Erythroblast (primary cell): ENCODE measurements at places on chromosomes 13 and 19.
A peak's percentile ranks its signal among the peaks of the same experiment; 100 is the strongest.

- no peak for DNase-seq
Observed at GRCh38 chr19:32200312-32201038, 144.9 kb upstream of the ZNF507 start.

DNA sequence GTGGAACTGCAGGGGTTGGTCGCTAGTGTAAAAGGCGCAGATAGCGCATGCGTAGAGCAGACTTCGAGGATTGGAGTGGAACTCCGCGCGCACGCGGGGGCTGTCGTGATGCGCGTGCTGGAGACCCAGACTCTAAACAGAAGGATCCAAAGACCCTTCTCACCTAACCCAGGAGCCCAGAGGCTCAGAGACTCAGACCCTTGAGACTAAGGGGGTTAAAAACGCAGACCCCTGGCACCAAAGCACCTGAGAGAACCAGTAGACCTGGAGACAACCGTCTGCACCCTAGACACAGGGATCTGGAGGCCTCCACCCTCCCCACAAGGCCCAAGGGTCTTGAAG, 567 bp upstream of the CTU1 start:
- no peak for DNase-seq

GRCh38 chr19:16627928-16628182, 149 bp downstream of the MED26 start:
- peak; percentile 74 for DNase-seq

- peak; percentile 53 for DNase-seq
Observed at GRCh38 chr19:3046698-3047495, 15.4 kb downstream of the TLE5 start.

DNA sequence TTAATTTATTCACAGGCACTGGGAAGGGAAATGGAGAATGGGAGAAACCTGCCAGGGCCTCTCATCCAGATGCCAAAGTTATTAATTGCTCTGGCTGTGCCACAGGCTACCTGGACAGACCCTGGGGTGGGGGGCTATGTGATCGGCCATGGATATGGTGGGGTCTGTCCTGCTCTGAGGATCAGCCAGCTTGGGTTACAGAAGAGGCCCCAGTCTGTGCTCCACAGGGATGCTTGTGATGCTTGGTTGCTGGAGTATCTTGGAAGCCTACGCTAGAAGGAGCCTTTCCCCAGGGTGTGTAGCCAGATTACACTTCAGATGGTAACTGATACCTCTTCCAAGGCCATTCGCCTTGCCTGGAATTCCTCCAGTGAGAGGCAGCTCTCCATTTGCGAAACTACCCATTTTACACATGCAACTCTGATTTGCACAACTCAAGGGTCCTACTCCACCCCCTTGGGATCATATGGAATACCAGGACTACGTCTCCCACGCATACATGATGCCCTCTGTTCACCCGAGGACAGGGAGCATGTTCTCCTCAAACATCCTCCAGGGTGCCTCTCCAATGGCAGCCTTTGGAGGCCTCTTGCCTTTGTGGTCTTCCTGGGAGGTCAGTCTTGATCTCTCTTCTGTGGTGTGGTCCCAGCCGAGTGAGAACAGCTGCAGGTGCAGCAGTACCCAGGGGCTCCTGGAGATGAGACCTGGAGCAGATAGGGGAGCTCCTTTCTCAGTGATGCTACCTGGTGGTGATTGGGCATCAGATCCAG, 186.6 kb upstream of the TSHZ3 start:
- DNase-seq = no peak

GRCh38 chr13:75425216-75426009, 56.6 kb downstream of the TBC1D4 start:
- peak; percentile 61 for DNase-seq

DNA sequence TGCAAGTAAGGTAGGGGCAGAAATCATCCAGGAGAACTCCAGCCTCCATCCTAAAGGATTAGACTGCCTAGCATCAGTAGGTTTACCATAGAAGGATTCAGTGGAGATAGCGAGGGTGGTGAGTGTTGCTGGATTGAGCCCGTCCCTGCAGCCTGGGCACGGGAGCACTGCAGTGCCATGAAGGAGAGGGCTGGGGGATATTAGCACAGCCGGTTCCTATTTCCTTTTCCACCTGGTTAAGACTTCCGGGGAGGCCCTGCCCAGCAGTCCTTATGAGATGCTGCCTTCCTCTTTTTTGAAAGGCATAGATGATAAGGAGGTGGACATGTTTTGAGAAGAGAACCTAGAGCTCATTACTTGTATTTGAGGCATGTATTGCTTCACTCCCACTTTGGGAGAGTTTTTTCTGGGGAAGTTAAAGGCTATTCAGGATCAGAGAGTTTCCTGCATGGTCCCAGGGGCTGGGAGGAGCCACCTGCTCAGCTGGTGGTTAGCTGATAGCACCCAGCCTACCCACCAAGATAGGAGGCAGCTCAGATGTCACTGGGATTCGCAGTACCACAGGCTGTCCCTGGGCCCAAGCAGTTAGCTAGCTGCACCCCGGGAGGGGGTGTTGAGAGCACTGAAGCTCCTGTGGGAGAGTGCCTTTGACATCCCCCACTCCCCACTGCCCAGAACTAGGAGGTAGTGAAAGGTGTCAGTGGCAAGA, 17.2 kb downstream of the ACTN4 start:
- DNase-seq = peak; percentile 86

GRCh38 chr13:20161275-20161950, 561 bp upstream of the GJA3 start:
- DNase-seq = no peak

- no peak for DNase-seq
Observed at GRCh38 chr13:51674276-51674675, 90.0 kb downstream of the WDFY2 start.

DNA sequence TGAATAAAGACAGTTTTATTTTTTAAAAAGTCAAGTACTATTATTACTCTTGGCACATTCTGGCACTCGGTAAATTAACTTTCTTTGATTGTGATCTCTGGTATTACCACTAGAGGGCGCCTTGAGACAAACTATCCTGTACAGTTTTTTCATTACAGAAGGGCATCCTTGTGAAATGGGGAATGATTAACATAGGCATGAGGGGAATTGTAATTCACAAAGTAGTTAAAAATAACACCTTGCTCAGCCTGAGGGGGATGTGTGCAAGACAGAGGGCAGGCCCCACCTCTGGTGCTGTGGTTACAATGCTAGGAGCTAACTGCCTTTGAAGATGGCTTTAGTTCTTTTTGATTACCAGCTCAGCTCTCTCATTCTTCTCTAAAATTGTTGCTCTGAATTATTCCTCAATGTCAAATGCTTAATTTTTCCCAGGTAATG, 24.2 kb upstream of the C1QTNF9B start:
- peak; percentile 66 for DNase-seq

DNA sequence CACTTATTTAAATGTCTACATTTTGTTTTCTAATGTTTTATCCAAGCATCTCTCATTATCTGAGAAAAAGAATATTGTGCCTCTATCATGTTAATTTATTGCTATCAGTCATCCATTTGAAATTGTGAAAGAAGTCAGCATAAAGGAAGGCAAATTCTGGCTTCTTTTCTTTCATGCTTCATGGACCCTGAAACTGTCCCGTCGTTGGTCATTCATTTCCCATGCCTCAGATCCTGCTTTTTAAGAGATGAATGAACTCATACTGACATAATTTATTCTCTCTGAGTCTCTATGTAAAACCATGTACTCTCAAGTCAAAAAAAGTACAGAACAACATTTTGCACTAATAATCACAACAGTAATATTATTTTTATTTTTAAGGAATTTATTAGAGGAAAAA, 2512.0 kb downstream of the PCDH9 start:
- no peak for DNase-seq

- DNase-seq = no peak
Observed at GRCh38 chr13:44125943-44126469, 246.3 kb downstream of the LACC1 start.

GRCh38 chr19:1719519-1719918, 33.8 kb upstream of the ONECUT3 start:
- no peak for DNase-seq

GRCh38 chr13:69389899-69390298, 717.7 kb upstream of the ATXN8OS start:
- no peak for DNase-seq

DNA sequence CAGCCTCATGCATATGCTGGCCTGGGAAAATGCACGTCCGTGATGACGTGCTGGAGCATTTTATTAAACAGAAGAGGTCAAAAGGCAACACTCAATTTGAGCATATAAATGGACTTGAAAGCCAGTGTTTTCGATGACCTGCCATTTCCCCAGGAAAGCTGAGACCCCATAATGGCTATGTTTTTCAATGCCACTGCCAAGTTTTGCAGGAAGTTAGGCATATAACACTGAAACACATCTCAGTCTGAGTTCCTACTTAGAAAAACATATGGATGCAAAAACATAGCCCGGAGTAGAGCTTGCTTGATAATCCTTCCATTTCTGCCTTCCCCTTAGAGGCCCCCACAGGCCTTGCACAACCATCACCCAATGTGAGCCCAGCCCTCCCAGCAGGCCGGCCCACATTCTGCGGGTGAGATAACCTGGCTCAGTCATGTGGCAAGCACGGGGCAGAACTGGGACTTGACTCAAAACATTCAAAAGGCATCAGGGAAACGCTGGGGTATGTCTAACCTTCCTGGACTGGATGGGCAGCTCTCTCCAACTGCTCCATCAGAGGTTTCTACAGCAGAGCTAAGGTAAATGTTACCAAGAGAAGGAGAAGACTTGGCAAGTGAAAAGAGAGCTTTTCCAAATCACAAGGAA, 24.9 kb downstream of the EPS15L1 start:
- DNase-seq = peak; percentile 95

DNA sequence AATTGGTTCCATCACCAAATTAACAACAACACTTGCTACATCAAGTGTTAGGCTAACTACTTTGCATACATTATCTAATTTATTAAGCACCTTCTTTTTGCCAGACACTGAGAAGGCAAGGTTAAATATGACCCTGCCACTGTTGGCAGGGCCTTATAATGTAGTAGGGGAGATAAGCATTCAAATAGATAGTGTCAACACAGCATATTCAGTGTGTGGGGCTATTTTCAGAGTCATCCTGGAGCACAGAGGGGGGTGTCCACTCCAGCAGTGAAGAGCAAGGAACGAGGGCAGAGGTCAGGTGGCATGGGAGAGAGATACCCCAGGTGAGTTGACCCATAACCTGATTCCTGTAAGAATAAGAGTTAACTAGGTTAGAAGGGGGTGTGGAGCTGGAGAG, 121.6 kb downstream of the COG6 start:
- no peak for DNase-seq

GRCh38 chr19:18202778-18203407, 949 bp downstream of the RAB3A start:
- DNase-seq = no peak

- DNase-seq = no peak
Observed at GRCh38 chr13:98274921-98275487, 97.9 kb upstream of the RNF113B start.

DNA sequence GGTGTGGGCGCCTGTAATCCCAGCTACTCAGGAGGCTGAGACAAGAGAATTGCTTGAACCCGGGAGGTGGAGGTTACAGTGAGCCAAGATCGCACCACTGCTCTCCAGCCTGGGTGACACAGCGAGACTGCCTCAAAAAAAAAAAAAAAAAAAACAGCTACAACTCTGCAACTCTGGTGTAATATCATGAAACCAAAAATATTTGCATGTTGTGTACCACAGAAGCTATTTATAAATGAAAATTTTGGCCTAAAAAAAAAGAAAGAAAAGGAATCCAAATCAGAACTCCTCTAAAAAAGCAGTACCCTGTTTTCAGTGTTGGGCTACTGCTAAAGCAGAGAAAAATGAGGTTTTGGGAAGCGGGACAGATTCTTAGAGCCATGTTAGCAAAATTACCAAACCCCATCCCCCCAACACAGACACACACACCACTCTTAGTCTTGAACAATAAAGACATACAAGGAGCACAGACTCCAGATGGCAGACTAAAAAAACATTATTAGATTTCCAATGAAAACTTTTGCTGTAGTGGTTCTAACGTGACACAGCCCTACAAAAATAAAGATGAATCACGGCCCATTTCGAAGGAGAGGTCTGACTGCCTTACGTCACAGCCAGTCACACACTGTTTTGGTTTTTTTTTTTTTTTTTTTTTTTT, 51.5 kb downstream of the INSR start:
- DNase-seq = no peak

DNA sequence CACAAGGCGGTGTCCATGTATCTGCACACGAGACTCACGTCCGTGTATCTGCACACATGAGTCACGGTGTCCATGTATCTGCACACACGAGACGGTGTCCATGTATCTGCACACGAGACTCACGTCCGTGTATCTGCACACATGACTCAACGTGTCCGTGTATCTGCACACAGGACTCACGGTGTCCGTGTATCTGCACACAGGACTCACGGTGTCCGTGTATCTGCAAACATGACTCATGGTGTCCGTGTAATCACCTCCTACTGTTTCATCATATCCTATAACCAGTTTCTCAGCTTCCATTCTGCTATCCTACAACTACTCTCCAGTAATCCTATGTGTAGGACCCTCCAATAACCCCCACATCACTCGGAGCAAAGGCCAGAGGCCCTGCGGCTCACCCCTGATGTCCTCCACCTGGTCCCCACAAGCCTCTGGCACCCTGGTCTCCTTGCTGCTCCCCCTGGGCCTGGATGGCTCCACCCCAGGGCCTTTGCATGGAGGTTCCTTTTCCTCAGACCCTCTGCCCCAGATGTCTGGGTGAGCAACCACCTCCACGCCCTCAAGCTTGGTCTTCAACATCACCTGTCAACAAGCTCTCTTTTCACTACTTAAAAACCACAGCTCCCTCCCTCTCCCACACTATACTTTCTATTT, 2.5 kb upstream of the TMEM255B start:
- no peak for DNase-seq

DNA sequence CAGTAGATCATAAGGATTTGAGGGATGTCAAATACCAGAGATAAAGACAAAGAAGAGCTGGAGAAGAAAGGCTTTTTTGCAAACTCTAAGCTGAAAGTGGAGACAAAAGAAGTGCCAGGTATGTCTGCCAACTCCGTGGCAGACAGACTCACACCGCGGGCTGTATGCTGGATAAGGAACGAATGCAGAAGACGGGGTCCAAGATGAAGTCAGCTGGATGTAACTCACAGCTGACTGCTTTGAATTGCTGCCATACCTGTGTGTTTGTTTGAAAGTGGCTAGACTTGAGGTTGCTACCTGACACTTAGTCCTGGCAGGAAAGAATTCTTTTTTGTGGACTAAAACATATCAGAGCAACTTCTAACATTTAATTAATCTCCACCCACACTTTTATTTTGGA, 398.8 kb downstream of the DLEU7 start:
- no peak for DNase-seq

DNA sequence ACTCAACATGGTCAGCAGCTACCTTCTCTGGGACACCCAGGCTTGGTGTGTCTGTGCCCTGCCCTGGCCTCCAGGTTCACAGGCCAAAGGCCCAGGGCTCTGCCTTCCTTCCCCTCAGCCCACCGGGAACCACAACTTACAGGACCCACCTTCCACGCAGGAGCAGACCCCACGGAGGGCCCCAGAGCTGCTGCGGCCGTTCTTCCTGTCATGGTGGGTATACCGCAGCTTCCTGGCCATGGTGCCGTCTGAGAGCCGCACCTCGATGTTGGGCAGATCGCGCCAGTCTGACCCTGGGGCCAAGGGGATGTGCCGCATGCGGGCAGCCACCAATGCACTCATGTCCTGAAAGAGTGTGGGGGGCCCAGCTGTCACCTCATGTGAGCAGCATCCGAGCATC, 17.2 kb upstream of the EIF3G start:
- no peak for DNase-seq
